ENCODE measurements at places on chromosomes 1 and 21. TPM values are rescaled to one million over a fixed set of nuclear protein-coding genes. Genes with fewer than 3 reads are reported as not detected.

The KIF2C gene
- total RNA-seq, result 134 TPM

The RIIAD1 gene
- not detected for total RNA-seq

The S100A7A gene
- total RNA-seq, result not detected

The GJA9 gene
- not detected for total RNA-seq

The FCRL1 gene
- total RNA-seq, result 0.25 TPM

The HSPA6 gene
- 0.53 TPM for total RNA-seq

The AADACL4 gene
- total RNA-seq, result not detected

The OR2T29 gene
- not detected for total RNA-seq

The FAM78B gene
- total RNA-seq, result 0.90 TPM

The FALEC gene
- not detected for total RNA-seq

The ZMYM4 gene
- total RNA-seq, result 54.7 TPM

The DMRTA2 gene
- not detected for total RNA-seq

The OR14K1 gene
- total RNA-seq, result not detected

The SIK1 gene
- total RNA-seq, result 5.1 TPM

The NDUFS2 gene
- 114 TPM for total RNA-seq

The CD5L gene
- total RNA-seq, result not detected

The KRTAP7-1 gene
- not detected for total RNA-seq

The MAP1LC3C gene
- not detected for total RNA-seq

The SPATA45 gene
- not detected for total RNA-seq

The CYP4A22 gene
- total RNA-seq, result not detected

The RIMS3 gene
- total RNA-seq, result 9.3 TPM

The PCBP3 gene
- 20.2 TPM for total RNA-seq
